ENCODE measurements at places on chromosomes 11 and 22. TPM values are rescaled to one million over a fixed set of nuclear protein-coding genes. Genes with fewer than 3 reads are reported as not detected.

DNA sequence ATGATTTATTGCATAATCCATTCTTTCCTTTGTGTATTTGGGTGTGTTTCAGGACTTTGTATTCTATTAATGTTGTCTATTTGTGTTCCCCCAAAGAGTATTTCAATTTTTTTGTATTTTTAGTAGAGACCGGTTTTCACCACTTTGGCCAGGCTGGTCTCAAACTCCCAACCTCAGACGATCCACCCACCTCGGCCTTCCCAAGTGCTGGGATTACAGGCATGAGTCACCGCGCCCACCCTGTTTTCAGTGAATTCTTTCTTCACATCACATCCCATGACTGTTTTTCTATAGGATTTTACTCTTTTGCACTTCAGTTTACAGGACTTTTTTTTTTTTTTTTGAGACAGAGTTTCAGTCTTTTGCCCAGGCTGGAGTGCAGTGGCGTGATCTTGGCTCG, 46.3 kb downstream of the RBX1 start:
- no peak for DNase-seq

DNA sequence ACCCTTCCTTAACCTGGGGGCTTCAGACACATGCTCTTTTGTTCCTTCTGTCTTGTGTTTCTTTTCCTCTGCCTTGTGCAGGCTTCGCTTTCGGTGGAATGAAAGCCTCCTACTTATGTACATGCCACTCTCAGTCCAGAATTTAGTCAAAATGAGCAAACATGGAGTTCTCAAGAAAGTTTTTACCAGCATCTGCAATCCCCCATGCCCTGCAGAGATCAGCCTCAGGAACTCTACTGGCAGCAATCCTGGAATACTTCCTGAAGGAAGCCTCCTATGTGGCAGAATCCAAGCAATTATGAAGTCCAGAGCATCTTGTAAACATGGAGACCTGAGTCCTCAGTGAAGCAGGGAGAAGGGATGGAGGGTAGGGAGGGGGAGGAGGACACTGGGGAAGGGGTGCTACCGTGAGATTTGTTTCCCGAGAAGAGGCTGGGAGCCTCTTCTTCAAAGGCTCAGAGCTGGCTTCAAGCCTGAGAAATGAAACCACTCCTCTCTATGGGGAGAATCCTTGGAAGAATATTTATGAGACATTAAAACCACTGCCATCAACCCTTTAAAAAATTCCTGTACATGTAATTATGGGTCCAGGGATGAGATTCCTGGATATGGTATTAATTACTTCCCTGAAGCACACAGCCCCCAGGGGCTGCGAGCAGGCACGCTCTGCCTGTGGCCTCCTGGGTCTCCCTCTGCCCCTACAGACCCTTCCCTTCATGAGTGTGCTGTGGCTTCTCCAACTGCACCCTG, 58.4 kb downstream of the TENM4 start:
- no peak for DNase-seq

DNA sequence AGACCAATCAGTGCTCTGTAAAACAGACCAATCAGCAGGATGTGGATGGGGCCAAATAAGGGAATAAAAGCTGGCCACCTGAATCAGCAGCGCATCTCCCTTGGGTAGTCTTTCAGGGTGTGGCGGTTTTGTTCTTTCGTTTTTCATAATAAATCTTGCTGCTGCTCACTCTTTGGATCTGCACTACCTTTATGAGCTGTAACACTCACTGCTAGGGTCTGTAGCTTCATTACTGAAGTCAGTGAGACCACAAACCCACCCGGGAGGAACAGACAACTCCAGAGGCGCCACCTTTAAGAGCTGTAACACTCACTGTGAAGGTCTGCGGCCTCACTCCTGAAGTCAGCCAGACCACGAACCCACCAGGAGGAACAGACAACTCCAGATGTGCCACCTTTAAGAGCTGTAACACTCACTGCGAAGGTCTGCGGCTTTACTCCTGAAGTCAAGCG, 175.5 kb upstream of the PDGFD start:
- DNase-seq, result no peak

DNA sequence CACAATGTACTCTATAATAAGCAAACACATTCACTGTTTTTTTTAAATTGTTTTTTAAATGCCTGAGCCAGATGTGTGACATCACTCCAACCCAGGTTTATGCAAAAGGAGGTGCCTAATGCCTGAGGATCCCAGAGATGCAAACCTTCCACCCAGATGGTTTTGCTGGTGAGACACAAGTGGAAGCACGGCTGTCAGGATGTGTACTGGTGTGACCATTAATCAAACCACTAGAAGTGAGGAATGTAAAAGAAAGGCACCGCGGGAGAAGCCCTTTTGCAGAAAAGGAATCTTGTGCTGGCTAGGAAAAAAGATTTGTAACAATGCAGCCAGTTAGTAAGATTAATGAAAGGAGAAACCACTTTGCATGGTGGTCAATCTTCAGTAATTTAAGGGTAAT, 407.4 kb downstream of the LARGE1 start:
- no peak for DNase-seq

Gene USH1C
- total RNA-seq, result not detected

Data from A673 (cell line).